Stimulated activated CD8-positive, alpha-beta memory T cell treated with anti-CD3 and anti-CD28 coated beads, Interleukin-7, amount 100 ng/mL, for 48 hours (primary cell): ENCODE measurements at places on chromosomes 12 and 14.
A peak's percentile ranks its signal among the peaks of the same experiment; 100 is the strongest.

DNA sequence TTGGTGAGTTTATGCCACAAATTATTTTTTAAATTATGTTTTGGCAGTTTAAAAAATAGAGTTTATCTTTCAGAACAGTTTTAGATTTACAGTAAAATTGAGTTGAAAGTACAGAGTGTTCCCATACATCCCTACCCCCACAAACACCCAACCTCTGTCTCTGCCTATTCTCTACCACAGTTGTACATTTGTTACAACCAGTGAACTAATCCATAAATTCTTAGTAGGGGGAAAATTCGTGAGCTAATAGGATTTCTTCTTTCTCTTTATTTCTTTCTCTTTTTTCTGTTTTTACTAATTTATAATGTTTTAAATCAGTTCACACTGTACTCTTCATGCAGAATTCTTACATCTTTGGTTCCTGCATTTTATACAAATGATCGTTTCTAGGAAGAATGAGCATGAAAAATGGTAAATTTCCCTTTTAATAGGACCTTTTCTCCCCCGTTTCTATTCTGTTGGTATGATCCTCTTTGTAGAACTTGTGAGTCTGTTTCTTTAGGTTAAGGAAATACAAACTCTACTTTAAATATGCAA is 56.7 kb downstream of the MIPOL1 start:
- no peak for DNase-seq

- no peak for DNase-seq
Observed at GRCh38 chr12:88325076-88325815, 183.1 kb downstream of the TMTC3 start.

- DNase-seq, result no peak
Observed at GRCh38 chr12:10829994-10830393, 3.8 kb upstream of the TAS2R10 start.

DNA sequence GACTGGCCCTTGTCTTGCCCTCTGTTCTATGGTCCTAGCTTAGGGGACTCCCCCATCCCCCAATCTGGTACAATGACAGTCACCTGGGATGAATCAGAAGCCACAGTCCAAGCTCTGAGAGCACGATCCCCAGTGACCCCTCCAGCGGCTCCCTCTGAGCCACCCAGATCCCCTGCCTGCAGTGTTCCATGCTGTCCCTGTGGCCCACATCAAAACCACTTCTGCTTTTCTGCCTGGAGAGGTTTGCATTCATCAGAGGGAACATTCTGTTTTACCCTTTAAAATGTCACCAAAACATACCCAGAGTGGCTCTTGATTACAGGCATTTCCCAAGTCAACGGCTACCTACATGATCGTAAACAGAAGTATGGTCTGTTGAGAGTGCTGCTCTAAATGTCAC is 47.5 kb downstream of the NOS1 start:
- no peak for DNase-seq

GRCh38 chr12:111451649-111452129 is 46.0 kb downstream of the SH2B3 start:
- no peak for DNase-seq

GRCh38 chr12:52703424-52703823 is at the start of gene KRT77:
KRT77 (minus strand) TSS chr12:52703524; CDS start chr12:52703434, 90 bp downstream.
- no peak for DNase-seq

DNA sequence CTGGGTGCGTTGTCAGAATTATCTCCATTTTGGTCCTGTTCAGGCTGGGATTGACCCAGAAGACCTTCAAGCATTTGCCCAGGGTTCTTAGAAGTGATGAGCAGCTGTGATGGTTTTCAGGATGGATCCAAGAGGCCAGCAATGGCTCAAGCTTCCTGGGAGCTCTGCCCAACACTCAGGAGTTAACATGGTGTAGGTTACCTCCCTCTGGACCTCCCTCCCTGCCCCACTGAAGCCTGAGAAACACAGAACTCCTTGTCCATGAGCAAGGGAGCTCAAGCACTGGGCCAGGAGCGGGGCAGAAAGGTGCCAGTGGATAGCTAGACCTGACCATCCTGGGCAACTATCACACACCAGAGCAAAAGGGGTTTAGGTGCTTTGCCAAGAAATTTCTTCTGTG is 148.4 kb upstream of the FKBP4 start:
- no peak for DNase-seq

DNA sequence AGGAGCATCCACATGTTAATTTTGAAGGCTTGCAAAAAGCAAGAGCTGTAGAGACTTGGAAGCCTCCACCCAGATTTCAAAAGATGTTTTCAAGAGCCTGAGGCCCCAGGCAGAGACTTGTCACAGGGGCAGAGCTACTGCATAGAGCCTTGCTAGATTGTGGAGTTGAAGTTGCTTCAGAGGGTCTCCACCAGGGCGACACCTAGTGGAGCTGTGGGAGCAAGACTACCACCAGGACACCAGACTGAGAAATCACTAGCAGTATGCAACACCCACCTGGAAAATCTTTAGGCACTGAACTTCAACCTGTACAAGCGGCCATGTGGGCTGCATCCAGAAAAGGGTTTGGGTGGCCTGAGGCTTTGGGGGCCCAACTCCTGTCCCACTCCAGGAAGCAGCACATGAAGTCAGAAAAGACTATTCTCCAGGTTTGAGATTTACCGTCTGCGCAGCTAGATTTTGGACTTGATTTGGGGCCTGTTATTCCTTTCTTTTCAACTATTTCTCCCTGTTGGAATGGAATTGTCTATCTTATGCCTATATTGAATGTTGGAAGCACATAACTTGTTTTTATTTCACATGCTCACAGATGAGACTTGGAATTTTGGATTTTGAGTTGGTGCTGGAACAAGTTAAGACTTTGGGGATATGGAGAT is 508.6 kb downstream of the FLRT2 start:
- no peak for DNase-seq

DNA sequence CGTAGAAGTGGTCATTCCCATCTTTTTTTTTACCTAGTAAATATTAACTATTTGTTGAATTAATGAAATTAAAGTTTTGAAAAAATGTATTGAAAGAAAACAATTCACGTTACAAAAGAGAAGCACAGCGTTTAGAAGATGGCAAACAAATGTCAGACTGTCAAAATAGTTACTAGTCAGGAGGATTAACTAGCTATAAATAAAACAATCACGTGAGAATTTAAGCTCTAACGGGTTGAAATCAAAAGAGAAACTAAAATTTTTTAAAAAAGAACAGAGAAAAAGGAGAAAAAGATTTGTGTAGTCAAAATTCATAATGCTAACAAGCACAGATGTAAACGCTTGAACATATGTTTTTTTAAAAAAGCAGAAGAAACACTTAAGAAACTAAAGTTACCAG is 26.4 kb downstream of the DDHD1 start:
- no peak for DNase-seq

DNA sequence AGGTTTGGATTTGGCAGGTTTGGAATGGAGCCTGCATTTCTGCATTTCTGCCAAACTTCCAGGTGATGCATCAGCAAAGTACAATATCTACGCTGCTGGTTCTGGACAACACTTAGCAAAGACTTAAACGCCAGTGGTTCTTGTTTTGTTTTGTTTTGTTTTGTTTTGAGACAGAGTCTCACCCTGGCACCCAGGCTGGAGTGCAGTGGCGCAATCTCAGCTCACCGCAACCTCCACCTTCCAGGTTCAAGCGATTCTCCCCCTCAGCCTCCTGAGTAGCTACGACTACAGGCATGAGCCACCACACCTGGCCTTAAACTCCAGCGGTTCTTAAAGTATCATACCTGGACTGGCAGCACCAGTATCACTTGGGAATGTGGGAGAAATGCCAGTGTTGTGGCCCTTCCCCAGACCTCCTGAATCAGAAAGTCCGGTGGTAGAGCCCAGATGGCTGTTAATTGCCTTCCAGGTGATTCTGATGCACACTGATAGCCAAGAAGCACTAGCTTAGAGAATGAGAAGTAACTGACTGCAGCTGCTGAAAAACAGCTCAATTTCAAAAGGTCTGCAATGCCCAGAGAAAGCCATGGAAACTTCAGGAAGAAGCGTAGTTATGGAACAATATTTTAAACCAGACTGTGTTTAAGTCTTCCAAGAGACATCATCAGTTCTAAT is 114.8 kb upstream of the FOXN3 start:
- DNase-seq, result no peak

GRCh38 chr12:2290516-2291065 is 237.8 kb downstream of the CACNA1C start:
- no peak for DNase-seq

DNA sequence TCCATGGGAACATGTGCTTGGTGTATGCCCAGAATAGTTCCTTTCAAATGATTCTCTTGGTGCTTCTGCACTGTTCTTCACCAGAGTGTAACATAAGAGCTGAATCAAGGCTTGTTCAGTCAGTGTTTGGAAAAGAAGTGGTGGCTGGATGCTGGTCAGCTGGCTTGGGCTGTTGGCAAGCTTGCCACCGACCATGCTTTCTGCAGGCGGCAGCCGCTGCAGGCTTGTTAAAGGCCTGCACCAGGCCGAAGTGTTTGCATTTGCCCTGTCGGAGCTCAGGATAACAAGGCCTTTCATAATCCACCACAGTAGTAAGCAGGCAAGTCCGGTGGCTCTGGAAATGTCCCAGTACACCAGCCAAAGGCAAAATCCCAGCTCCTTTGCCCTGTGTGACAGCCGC is 26.9 kb downstream of the DAAM1 start:
- no peak for DNase-seq

- DNase-seq, result no peak
Observed at GRCh38 chr14:34715127-34715863, 902 bp upstream of the CFL2 start.

DNA sequence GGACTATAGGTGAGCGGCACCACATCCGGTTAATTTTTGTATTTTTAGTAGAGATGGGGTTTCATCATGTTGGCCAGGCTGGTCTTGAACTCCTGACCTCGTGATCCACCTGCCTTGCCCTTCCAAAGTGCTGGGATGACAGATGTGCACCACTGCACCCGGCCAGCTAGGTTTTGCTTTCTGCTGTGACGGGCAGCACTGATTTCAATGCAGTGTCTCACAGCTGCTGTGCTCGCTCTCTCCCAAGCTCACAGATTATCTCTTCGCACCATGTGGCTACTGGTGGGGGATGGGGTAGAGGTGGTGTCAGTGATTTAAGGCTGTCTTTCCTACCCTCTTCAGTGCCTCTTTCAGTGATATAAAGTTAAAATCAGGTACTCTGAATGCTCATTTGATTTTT is 909.1 kb downstream of the TRHDE start:
- DNase-seq, result no peak

DNA sequence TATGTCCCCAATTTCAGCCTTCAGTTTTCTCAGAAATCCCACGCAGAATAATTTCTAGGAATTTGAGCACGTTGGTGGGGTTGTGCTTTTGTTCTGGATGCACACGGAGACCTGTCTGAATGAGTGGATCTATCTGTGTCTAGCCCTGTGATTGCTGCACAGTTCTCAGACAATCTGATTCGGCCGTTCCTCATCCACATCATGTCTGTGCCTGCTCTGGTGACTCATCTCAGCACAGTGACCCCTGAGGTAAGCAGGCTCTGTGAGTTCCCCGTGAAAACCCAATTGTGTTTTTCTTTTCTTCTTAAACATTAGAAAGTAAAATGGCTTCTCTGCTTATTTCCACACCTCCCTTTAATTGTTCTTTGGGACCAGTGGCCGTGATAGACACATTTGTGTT is 20.2 kb downstream of the UBE3B start:
- DNase-seq, result no peak

- no peak for DNase-seq
Observed at GRCh38 chr12:113818283-113818682, 147.8 kb downstream of the RBM19 start.

GRCh38 chr14:49999146-49999761 is 106.4 kb downstream of the ARF6 start:
- peak; percentile 73 for DNase-seq

DNA sequence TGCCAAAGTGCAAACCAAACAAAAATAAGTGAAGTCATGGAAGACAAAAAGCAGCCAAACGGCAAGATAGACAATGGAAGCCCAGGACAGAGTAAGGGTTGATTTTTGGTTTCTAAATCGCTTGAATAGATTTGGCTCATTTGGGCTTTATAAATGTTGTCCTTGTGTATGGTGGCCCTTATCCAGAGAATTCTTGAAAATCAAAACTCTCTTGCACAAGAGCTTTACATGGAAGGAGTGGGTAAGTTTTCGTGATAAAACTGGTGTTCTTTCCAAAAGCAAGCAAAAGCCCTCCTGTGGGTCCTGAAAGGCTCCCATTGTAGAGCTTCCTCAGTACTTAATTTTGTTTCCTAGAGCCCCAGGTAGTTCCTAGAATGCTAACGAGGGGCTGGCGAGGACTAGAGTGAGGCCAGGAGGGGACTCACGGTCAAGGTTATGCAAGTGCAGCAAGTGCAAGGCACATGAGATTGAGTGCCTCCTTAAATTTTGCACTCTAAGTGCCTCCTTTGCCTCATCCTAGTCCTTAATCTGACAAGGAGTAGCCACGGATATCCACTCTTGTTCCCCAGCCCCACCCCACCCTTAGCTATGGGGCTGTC is 4.1 kb downstream of the SIX6 start:
- no peak for DNase-seq

- DNase-seq, result no peak
Observed at GRCh38 chr14:26190646-26191045, 407.2 kb downstream of the NOVA1 start.

DNA sequence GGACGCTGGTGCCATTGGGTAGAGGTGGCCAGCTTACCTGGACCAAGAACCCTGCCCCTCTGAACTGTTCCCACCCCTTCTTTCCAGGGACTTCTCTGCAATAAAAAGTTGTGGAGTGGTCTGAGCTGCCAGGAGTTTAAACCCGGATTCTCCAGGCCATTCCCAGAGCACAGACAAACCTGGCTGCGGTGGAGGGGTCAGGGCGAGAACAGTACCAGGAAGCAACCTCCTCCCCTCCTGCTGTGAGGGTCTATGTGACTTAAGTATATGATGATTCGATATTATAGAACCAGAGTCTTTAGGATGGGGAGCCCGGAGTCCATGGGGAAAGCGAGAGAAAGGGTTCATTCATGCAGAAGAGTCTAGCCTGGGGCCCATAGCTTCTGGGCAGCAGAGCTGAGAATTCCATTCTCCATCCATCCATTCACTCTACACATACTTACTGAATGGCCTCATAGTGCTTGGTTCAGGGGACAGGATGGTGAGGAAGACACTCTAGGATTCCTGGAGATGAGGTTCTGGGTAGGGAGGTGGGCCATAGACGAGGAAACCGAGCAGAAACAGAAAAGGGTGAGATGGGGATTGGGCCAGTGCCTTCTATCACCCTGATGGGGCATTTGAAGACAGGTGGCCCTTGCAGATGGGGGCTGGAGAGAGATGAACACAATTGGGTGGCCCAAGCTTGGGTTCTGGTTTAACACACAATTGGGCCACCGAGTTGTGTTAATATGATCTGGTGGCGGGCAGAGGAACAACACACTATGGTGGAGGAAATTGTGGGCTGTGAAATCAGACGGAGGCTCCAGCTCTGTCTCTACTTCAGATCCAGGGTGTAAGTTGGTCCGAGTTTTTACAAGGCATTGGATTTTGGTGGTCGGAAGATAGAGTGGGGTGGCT is 5.2 kb downstream of the KRT86 start:
- no peak for DNase-seq

DNA sequence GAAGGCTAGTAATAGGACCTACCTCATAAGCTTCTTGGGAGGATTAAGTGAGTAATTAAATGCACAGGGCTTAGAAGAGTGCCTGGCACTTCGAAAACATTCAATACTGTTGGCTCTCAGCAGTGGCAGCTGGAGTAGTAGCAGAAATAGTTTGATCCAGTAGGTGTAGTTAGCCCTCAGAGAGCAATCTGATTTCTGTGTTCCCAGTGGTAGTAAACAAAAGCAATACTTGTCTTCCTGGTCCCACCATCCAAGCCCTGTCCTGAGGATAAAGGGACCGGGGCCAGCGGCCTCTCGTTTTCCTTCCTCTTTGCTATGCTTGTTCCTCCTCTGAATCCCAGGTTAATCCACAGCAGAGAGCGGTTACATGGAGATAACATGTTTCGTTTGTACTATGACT is 131.6 kb downstream of the SAMD4A start:
- no peak for DNase-seq

- DNase-seq, result no peak
Observed at GRCh38 chr12:49585477-49586459, 17.8 kb upstream of the MCRS1 start.
